A172 (cell line): ENCODE measurements at places on chromosomes 3 and 15. TPM values are rescaled to one million over a fixed set of nuclear protein-coding genes. Genes with fewer than 3 reads are reported as not detected.

Gene MLF1
- total RNA-seq, result 28.8 and 29.7 TPM in 2 replicates

Gene PEX11A
- total RNA-seq, result 6.3 and 7.2 TPM in 2 replicates

Gene DNAH1
- total RNA-seq, result 0.69 and 3.1 TPM in 2 replicates

Gene SPINK8
- not detected in 2 replicates for total RNA-seq

Gene CATSPER2
- total RNA-seq, result 0.47 and 0.60 TPM in 2 replicates

Gene PAQR9
- total RNA-seq, result 0.07 TPM in 1 of 2 replicates, not detected in the other
